NCI-H1436 treated with DMSO at 0.1 percent for 48 hours (cell line): ENCODE measurements at places on chromosomes 16 and 17.

GRCh38 chr17:46889992-46890564 lies 32.9 kb upstream of the GOSR2 start:
- DNase-seq = no peak

- DNase-seq = no peak
Measured at GRCh38 chr16:55297062-55297909, 26.7 kb upstream of the IRX6 start.

DNA sequence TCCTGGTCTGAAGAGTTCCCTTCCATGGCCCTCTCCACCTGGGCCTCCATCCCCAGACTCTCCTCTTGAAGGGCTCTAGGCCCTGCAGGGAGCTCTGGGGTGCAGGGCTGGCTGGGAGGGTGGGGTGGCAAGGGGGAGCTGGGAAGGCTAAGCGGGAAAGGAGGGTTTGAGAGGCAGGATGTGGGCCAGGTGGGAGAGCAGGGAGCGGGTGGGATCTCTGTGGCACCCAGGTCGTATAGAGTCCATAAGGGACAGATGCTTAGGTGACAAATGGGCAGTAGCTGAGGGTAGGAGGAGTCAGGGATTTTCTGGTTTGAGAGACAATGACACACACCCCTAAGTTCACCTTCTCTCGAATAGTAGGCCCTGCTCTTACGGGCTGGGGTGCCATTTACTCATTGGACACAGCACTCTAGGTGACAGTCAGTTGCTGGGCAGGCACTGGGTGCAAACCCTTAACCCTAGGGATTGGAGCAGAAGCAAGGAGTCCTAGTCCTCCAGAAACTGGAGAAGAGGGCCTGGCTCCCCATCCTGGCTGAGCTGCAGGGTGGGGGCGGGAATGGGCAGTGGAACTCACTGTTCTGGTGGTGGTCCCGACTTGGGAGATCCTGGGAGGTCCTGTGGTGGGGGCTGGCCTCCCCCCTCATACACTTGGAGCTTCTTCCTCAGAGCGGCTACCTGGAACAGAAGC lies 15.3 kb downstream of the KIF18B start:
- no peak for DNase-seq

GRCh38 chr17:78126895-78127238 lies 1.7 kb downstream of the TMC6 start:
- DNase-seq = no peak

DNA sequence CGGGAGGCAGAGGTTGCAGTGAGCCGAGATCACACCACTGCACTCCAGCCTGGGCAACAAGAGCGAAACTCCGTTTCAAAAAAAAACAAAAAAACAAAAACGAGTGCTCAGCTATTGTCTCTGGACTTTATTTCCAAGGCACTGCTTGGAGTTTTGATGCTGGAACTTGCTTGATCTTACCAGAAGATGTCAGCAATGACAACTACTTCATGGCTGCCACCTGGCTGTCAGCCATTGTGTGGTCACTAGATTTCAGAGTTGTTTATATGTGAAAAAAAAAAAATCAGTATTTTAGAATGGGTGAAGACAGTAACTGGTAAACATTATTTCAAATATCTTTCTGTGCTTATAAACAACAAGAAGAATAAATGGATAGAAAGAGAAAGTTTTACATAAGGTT lies 26.3 kb upstream of the OR4D1 start:
- peak; percentile 17 for DNase-seq

- DNase-seq = no peak
Measured at GRCh38 chr16:22008215-22009059, 526 bp downstream of the MOSMO start.

GRCh38 chr16:22161401-22161800 lies 905 bp upstream of the SDR42E2 start:
- no peak for DNase-seq

- no peak for DNase-seq
Measured at GRCh38 chr17:77118251-77118928, 22.4 kb upstream of the SEC14L1 start.

DNA sequence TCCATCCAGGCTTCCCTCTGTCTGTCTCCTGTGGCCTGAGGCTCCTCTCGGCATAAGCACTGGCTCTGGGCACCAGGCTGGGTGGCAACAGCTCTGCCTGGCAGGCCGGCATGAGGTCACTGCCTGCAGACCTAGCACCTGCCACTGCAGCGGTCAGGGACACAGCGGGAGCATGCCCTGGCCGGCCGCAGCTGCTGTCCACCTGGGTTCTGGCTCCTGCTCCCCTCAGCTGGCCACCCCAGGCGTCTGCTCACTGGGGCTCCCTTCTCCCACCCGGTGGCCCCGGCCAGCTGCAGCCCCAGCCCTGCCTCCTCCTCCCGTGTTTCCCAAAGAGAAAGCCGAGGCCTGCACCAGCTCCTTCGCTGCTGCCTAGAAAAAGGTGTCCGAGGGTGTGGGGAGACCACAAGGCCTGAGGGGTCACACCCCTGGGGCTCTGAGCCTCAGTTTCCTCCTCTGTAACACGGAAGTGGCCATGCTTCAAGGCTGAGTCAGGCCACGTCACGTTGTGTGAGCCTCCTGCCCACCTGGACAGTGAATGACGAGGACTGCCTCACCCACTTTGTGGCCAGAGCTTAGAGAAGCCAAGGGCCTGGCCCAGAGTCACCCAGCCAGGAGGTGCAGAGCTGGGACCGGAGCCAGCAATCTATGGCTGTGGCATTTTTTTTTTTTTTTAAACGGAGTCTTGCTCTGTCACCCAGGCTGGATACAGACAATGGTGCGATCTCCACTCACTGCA lies 6.7 kb downstream of the NTHL1 start:
- no peak for DNase-seq

- DNase-seq = no peak
Measured at GRCh38 chr17:28574526-28574925, 2.2 kb downstream of the ALDOC start.

- DNase-seq = no peak
Measured at GRCh38 chr17:64202683-64203344, 60.2 kb downstream of the TEX2 start.

DNA sequence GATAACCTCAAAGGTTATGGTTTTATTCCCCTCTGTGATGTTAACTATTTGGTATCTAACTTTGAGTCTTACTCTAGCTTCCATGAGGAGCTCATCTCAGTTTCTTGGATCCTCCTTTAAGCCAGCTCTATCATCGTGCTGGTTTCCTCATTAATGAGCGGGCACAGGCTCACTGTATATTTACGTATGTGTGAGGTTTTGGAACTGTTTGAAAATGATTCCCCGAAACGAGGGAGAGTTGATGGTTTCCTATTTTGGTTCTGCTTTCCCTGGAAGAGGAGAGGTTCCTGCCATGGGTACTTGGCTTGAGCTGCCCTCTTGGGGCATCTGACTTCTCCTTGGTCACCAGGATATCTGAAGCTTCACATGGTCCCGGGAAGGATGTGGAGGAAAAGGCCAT lies 32.7 kb upstream of the PIK3R6 start:
- no peak for DNase-seq

GRCh38 chr17:63931981-63932561 lies at the start of gene CD79B:
CD79B (minus strand) TSS chr17:63932331; CDS start chr17:63932261, 70 bp downstream.
- no peak for DNase-seq
